Astrocyte of the spinal cord (primary cell): ENCODE measurements at places on chromosomes 16 and 17.

- no peak for DNase-seq
These were observed 27.1 kb downstream of the PELP1 start for GRCh38 chr17:4676791-4677190.

DNA sequence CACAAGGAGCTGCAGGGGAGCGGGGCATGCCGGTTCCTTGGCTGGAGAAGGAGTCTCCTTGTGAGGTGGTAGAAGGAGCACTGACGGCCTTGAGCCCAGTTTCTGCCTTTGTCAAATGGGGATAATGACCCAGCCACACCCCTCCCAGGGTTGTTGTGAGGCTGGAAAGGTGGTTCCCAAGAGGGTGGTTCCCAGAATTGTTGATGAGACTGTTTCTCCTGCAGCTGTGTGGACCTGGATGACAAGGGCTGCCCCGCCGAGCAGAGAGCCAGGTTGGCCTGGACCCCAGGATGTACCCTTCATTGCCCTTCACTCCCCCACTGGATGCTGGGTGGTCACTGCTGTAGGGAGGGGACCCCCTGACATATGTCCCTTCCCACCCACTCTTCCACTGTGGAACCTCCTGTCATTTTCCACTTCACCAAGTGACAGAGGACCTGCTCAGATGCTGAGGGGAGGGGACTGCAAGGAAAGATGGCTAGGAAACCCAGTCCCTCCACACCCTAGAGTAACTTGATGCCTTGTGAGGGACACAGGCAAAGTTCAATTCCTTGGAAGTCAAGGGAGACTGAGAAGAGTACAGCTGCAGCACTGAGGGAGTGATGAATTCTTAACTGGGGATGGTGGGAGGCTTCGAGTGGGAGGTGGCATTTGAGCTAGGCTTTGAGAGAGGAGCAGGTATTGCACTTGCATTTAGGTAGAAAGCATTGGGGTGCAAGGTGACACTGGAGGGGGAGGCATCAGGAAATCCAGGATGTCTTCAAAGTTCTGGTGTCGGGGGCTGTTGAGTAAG, 10.6 kb downstream of the MIEN1 start:
- no peak for DNase-seq

DNA sequence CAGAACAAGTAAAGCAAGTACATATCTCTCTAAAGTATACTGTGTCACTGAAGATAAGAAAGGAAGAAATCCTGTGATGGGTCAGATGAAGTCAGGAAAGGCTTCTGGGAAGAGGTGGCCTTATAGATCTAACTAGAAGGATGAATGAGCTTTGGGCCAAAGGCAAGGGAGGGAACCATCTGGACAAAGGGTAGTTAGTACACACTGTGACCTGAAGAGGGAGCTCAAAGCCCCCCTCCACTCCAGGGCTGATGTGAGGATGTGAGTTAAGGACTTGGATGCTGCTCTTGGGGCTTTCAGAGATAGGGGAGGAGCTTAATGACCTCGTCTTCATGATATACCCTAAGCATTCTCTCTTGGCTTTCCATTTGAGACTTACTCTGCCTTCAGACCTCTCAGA, 185.3 kb upstream of the CACNG3 start:
- no peak for DNase-seq

- no peak for DNase-seq
These were observed 1379.7 kb downstream of the CDH11 start for GRCh38 chr16:63742150-63742549.

DNA sequence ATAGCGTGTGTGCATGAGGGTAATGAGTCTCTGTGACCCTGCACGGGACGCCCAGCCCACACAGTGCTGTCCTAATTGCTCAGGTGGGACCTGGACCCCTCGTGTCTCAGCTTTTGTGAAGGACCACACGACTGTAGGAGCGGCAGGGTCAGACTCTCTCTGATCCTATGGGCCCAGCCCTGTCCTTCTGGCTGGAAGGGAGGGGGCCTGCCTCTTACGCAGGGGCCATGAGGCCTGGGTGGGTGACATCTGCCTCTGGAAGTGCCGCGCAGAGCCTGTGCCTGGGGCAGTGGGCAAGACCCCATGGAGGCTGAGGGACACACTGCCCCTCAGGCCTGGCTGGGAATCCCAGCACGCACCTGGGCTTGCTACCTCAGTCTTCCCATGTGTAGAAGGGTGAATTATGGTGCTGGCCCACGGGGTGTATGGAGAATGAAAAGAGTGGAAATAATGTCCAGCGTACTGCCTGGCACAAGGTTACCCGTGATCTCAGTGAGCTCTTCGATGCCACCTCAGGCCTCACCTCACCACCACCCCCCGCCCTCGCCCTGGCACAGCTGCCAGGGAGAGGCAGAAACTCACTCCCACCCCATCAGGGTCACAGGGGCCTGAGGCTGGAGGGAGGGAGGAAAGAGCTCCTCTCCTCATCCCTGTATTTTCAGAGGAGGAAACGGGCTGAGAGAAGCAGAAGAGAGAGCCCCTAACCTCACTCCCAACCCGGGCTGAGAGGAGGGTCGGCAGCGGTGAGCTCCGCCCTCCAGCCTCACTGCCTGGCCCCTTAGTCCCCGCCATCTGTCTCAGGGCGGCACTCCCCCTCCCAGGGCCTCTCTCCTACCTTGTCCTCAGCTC, 27.1 kb upstream of the DBNDD1 start:
- DNase-seq = no peak

DNA sequence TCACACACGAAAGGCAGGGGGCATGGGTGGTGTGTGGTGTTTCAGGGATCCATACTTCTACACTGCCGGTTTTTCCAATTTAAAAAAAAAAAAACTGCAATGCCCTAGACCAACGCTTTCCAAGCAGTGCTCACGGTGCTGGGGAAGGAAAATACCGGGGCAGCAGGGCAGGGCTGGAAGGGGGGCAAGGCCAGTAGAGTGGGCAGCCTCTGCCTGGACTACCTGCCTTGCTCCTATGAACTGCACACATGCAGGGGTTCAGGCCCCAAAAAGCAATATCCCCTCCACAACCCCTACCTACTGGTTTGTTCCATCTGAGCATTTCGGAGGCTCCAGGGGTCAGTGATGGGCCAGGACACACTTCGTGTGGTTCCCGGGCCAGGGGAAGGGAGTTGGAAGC, 29.4 kb downstream of the RPH3AL start:
- no peak for DNase-seq

DNA sequence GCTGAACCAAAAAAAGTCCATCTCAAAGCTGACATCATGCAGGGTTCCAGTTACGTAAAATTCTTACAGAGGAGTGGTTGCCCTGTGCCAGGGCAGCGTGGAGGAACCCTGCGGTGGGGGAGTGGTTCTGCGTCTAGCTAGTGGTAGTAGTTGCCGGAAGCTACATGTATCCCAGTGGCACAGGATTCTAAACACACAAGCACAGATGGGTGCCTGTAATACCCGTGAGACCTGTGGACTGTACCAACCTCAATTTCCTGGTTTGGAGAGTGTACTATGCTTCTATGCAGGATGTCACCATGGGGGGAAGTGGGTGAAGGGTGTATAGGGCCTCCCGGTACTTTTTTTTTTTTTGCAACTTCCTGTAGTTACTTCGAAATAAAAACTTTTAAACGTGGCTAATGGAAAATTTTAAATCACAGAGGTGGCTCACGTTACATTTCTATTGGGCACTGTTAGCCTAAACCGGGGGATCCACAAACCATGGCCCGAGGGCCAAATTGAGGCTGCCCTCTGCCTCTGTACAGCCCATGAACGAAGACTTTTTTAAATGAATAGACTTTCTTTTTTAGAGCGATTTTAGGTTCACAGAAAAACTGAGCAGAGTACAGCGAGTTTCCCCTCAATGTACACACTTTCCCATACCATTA, 38.5 kb downstream of the TBC1D16 start:
- DNase-seq = no peak

DNA sequence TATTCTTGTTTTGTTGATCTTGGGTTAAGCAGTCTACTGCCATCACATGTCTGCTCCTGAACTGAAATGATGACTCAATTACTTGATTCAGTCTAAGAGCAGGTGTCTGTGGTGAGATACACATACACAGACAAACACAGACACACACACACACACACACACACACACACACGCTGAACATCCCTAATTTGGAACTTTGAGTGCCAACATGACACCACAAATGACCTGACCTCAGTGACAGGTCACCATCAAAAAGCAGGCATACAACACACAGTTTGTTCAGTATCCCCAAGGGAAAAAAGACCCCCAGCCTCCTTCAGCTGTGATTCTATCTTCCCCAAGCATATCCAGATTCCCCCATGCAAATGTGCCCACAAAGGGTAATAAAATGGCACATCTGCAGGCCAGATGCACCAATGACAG, 130.1 kb upstream of the TMEM97 start:
- no peak for DNase-seq

GRCh38 chr16:89285381-89285780, 67.9 kb downstream of the ZNF778 start:
- no peak for DNase-seq

GRCh38 chr16:30459456-30459855, 13.1 kb upstream of the ITGAL start:
- DNase-seq = no peak

DNA sequence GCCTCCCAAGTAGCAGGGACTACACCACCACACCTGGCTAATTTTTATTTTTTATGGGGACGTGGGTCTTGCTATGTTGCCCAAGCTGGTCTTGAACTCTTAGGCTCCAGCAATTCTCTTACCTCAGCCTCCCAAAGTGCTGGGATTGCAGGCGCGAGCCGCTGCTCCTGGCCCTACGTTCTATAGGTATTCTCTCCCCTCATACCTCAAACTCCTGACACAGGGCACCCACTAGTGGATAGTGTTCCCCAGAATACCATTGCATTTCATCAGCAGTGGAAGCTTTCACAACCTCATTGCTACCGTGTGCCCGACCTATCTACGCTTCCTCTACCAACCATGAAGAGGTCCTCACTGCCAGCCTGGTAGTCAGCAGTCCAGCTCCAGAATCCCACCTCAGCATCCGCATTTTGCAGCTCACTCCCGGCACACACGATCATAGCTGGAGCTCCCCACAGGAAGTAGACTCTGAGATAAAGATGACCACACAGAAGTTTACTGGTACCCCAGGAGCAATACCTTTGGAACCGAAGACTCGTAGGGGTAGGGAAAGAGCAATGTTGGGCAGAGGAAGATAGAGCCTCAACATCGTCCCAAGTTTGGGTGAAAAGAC, 9.3 kb downstream of the CTRB2 start:
- DNase-seq = no peak

DNA sequence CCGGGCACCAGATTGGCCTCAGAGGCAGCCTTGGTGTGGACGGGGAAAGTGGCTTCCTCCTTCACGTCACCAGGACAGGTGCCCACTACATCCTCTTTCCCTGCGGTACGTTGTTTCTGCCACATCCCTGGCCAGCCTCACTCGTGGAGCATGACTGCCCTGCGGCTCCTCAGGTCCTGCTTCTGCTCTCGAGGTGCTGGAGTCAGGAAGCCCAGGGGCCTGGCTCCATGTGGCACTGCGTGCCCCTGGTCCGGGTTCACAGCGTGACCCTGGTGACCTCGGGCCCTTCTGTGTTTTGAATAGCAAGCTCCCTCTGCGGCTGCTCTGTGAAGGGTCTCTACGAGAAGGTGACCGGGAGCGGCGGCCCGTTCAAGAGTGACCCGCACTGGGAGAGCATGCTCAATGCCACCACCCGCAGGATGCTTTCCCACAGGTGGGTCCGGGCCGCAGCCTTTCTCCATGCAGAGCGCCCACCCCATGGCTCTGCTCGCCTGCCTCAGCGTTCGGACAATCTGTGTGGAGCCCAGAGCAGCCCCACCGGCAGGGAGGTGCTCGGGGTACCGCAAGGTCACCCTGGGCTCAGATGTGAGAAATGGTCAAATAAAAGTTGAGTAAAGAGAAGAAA, 13.5 kb downstream of the RGS11 start:
- no peak for DNase-seq

DNA sequence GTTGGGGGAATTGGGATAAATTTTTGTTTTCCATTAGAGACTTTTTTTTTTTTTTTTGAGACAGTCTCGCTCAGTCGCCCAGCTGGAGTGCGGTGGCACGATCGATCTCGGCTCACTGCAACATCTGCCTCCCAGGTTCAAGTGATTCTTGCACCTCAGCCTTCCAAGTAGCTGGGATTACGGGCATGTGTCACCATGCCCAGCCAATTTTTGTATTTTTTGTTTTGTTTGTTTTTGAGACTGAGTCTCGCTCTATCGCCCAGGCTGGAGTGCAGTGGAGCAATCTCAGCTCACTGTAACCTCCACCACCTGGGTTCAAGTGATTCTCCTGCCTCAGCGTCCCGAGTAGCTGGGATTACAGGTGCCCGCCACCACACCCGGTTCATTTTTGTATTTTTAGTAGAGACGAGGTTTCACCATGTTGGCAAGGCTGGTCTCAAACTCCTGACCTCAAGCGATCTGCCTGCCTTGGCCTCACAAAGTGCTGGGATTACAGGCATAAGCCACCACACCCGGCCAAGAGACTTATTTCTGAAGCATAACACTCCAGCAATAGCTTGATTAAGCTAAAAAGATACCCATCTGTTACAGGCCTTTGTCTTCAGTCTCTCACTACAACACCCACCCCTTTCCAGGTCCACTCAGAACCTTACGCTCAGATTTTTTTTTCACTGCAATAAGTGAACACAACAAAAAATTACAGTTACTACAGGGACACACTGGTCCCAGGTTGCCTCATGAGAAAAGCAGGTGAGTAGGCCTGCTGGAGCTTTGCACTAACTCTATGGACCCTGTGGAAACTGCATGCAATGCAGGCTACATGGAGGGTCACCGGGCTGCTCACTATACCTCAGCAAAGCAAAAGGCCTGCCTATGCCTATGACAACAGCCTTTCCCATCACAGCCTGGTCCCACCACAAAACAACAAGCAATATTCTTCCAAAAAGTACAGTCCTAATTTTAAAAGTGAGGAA, 34.6 kb downstream of the KANSL1 start:
- DNase-seq = no peak

DNA sequence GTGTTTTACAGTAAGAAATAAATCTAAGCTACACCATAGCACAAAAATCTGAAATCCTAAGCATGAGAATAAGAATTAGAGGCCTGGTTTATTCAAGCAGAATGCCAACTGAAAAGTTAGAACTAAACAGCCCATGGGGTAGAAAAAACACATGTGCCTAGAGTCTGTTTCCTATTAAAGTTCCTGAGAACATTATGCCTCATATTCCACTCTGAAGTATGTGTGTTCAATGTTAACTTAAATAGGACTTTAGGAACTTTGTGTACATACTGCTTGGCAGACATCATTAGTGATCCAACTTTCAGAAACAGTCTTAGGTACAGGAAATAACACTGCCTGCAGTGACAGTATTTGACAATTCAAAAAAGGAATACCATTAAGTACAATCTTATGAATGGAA, 18.2 kb downstream of the HEATR6 start:
- peak; percentile 56 for DNase-seq

GRCh38 chr17:11539637-11540036, 58.6 kb upstream of the DNAH9 start:
- no peak for DNase-seq

DNA sequence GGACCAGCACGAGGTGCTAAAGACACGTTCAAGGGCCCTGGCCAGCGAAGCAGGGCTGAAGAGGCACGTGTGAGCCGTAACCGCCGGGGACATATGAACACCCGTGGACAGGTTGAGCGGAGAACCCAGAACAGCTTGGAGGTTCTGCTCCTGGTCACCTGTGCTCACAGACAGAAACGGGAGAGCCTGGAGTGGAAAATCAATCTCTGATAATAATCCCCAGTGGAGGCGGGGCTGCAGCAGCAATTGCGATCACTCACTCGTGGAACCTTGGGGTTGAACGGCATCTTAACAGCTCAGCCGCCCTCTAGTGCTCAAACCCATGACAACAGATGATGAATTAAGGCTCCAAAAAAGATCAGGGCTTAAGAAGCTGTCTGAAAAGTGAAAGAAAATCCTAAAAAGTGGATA, 25.6 kb downstream of the WIPI1 start:
- DNase-seq = peak; percentile 30

GRCh38 chr17:76050538-76051467, 21.5 kb downstream of the SRP68 start:
- DNase-seq = peak; percentile 47
